ENCODE measurements at places on chromosomes 6 and 20.

GRCh38 chr20:41394081-41394480 is 27.5 kb upstream of the EMILIN3 start:
- no peak for DNase-seq

- no peak for DNase-seq
Observed at GRCh38 chr6:6591778-6592465, 3.4 kb downstream of the LY86 start.

DNA sequence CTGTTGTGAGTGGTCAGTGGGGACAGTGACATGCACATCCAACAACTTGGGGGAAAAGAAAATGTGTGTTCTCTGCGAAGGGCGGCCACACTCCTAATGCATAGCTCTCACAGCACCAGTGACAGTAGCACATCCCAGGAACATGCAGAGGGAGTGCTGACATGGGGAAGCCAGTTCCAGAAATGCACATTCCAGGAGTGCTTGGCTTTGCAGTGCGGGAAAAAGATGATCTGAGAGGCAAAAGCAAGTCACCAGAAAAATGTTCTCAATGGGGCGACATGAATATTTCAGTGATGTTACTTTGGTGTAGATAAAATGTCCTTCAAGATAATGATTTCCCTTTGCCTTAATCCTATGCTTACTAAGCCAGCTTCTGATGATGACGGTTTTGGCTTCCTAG is 42.9 kb upstream of the PDE10A start:
- DNase-seq: no peak

GRCh38 chr20:38617011-38617829 is 15.6 kb downstream of the ARHGAP40 start:
- no peak for DNase-seq

DNA sequence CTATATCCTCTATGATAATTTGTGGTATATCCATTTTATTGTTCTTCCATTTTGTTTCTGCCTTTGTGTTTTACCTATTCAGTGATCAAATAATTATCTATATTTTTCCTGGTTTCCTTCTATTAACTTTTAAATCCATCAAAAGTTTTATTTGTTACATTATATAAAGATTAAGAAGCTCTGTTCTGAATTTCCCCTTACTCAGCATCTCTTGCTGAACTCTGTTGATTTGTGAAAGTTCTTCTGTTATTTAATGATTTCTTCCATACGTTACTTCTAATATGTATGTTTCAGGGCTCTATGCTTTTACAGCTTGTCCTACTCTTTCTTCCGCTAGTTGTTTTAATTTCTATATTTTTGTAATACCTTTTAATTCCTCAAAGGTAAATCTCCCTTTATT is 87.1 kb downstream of the LIN28B start:
- no peak for DNase-seq
